ENCODE measurements at places on chromosomes 7 and 10. TPM values are rescaled to one million over a fixed set of nuclear protein-coding genes. Genes with fewer than 3 reads are reported as not detected.

The FBXO24 gene
- 0.67 TPM for total RNA-seq

The HOXA13 gene
- not detected for total RNA-seq

- DNase-seq = no peak
Measured at GRCh38 chr10:8279598-8279997, 225.1 kb downstream of the GATA3 start.

The ZNF487 gene
- 1.5 TPM for total RNA-seq

- no peak for DNase-seq
Measured at GRCh38 chr10:4529266-4529665, 296.7 kb upstream of the AKR1E2 start.

The CTAGE8 gene
- not detected for total RNA-seq

The SUN3 gene
- not detected for total RNA-seq

The SLC16A9 gene
- total RNA-seq = 9.3 TPM

The MYL10 gene
- not detected for total RNA-seq

DNA sequence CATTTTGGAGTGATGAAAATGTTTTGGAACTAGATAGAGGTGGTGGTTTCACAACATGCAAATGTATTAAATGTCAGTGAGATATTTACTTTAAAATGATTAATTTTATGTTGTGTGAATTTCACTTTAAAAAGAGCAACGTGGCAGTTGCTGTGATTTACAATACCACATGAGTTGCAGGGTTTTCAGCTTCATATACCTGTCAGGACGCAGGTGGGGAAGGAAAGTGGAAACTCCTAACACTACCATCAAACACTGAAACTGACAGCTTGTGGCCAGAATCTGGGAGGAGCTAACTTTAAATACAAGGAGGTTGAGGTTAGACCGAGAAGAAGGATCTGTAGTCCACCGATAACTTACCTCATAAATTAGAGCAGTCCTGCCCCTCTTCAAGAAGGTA, 168.9 kb upstream of the TMEM72 start:
- DNase-seq = no peak

- no peak for DNase-seq
Measured at GRCh38 chr7:129845178-129845971, 107.4 kb downstream of the UBE2H start.

GRCh38 chr10:126247446-126247975, 140.8 kb downstream of the ADAM12 start:
- no peak for DNase-seq

The LGI1 gene
- total RNA-seq = 1.2 TPM

DNA sequence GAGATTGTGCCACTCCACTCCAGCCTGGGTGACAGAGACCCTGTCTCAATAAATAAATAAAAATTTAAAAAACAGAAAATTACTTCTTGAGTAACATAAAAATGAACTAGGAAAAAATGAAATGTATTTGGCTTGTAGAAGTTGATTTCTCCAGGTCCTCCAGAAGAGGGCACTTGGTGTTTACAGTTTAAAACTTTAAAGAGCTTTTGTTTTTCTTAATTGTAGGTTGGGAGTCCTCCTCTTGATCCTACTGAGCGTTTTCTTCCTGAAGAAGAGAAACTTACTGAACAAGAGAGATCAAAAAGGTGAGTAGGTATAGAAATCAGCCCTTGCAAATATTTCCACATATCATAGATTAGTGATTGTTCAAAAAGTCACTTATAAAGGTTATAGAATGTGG, 16.2 kb downstream of the KIFBP start:
- DNase-seq = no peak

The ADAM22 gene
- total RNA-seq = 0.25 TPM

GRCh38 chr7:151706277-151707104, 170.4 kb downstream of the PRKAG2 start:
- no peak for DNase-seq

- DNase-seq = no peak
Measured at GRCh38 chr7:142384493-142384922, 126.7 kb upstream of the PRSS58 start.

The CYP2E1 gene
- total RNA-seq = 0.93 TPM

The CYP17A1 gene
- 1.0 TPM for total RNA-seq

DNA sequence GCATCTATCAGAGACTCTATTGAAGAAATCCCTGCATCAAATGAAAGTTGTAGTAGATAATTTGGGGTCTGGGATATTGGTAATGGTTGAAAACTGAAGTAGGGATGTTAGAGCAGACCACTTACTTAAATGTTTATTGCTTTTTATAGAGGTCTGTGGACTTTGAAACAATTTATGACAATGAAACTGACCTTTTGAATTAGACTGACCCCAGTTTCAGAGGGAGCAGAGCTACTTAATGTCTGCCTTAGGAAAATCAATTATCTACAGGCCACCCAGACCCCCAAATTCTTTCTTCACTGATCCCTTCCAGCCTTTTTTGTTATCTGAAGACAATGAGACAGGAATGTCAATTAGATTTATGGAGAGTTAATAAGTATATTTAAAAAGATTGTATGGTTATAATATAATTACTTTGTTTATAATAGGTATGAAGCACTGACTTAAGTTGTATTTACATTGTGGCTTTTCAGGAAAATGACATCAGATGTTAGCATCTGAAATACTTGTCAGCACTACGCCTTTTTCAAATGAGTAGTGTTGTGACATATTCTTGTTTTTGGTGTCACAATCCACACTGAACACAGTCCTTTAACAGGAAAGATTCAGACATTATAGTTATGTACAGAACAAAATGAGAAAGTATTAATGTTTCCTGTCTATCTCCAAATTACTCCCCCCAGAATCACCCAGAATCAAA, 13.9 kb downstream of the MGAM2 start:
- DNase-seq = no peak

GRCh38 chr10:77293773-77294172, 343.8 kb downstream of the KCNMA1 start:
- DNase-seq = no peak

The DMTF1 gene
- total RNA-seq = 35.3 TPM

The SPDYE3 gene
- not detected for total RNA-seq

DNA sequence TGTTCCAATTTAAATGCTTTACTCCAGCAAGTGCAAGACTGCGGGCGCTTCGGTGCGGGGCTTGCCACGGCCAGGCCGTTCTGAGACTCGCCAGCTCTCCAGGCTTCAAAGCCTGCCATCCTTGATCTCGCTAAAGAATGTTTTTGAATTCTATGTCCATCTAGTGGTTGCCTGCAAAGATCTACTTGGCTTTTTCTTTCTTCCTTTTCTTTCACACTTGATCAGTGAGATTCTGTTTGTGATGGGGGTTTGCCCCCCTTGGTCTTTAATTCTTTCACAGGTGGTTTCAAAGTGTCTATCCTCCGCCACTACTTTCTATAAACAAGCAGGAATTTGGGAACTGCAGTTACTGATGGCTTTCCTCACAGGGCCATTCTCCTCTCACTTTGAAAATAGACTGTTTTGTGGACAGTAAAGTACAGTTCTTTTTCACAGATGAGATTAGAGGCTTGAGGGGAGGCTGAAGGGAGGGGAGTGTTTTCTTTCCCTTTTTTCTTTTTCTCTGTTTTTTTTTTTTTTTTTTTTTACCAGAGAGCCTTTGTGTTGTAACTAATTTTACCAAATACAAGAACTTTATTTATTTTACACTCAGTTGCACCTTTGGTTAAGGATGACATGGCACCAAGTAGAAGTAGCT, 15.2 kb upstream of the FBXW4 start:
- no peak for DNase-seq

DNA sequence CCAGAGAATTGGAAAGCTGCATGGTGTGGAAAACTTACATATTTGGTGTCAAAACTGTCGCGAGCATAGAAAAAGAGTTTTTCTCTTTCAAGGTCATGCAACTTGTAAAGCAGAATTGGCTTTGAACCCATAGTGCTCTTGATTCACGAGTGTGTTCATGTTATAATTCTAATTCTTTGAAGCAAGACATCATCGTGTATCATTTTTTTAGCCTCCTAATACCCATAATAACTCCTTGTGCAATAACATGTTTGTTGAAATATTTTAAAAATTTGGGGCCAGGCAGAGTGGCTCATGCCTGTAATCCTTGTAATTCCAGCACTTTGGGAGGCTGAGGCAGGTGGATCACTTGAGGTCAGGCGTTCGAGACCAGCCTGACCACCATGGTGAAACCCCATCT, 4.2 kb downstream of the CCL24 start:
- DNase-seq = no peak

- no peak for DNase-seq
Measured at GRCh38 chr7:100803398-100804161, 23.7 kb downstream of the EPHB4 start.

DNA sequence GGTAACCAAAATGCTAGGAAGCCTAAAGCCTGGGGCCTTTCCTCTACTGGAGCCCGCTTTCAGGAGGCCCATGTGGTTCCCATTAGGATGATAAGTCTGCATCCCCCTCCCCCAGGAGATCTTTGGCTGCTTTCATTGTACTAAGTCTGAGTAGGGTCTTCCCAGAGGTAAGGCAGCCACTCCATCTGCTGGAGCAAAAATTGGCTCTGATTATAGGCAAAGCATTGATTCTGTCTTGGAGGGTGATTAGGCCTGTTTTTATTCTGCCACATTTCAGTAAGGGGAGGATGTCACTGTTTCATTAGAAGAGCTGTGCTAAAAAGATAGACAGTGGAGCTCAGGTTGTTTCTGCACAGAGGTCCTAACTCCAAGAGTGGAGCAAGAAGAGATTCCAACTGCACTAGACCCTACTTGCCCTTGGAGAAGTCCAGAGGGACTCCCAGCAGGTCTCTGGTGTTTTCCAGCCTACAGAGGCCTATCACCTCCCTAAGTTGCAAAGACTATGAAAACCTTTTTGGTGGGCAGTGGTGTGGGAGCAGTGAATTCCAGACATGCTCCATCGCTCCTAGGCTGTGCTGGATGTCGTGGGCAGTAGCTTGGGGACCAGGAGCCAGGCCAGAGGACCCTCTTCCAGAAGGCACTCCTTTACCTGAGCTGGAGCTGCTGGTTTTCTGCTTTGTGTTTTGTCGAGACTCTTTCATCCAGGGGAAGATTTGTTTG, 7.1 kb upstream of the HOXA2 start:
- DNase-seq = no peak

The CALHM1 gene
- total RNA-seq = not detected

DNA sequence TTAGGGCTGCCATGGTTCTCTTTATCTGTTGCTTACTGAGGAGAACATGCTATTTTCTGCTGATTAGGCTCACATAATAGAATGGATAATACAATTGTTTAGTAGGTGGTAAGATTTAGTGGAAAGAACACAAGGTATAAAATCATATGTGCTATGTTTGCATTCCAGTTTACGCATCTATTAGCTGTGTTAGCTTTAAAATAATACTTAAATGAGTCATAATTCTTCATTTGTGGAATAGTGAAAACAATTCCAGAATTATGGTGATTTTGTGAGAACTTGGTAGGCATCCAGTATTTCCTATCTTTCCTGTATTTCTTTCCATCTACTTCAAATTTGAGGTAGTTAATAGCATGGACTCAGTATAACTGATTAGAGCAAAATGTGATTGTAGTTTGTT, 1585.5 kb upstream of the LRRTM3 start:
- DNase-seq = no peak

GRCh38 chr7:37920305-37920848, at the start of gene EPDR1:
Gene EPDR1, plus strand, starts transcription at chr7:37920640. Its CDS starts 300 bp downstream, at chr7:37920940.
- DNase-seq = peak; percentile 52

The WAPL gene
- total RNA-seq = 37.9 TPM

DNA sequence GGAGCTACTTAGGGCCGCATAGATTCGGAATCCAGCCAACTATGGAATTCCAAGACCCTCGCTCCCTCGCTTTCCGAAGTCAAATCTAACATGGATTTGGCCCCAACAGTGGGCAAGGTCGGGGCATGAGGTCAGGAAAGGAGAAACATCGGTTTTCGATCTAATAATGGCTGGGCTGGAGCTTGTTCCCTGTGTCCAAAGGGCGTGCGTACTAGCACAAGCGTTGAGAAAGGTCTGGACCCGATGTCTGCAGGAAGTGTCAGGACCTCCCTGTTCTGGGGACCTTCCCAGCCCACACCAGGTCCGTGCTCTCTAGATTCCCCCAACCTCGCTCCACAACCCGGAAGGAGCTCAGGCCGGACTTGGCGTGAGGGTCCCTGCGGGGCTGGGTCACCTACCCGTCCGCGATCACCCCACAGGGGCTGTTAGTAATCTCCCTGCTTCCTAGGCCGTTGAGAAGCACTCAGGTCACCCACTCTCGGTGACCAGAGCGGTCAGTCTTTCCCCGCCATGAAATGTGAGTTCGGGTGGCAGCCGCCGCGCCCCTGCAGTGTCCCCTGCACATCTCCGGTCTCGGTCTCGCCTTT, 4.8 kb downstream of the FEZF1 start:
- no peak for DNase-seq

DNA sequence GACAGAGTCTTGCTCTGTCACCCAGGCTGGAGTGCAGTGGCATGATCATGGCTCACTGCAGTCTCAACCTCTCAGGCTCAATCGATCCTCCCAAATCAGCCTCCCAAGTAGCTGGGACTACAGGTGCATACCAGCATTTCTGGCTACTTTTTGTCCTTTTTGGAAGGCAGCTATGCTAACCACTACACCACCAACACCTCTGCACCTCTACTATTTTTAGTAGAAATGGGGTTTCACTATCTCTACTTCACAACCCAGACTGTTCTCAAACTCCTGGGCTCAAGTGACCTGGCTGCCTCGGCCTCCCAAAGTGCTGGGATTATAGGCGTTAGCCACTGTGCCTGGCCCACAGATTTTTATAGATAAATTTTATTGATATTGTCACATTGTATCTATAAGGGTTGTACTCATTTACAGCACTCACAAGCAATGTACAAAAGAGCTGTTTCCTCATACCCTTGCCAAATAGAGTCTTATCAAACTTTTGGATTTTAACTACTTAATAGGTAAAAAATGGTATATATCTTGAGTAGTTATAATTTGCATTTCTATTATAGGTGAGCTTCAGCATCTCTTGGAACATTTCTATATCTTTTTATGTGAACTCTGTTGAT, 23.7 kb downstream of the PRR15 start:
- DNase-seq = no peak

DNA sequence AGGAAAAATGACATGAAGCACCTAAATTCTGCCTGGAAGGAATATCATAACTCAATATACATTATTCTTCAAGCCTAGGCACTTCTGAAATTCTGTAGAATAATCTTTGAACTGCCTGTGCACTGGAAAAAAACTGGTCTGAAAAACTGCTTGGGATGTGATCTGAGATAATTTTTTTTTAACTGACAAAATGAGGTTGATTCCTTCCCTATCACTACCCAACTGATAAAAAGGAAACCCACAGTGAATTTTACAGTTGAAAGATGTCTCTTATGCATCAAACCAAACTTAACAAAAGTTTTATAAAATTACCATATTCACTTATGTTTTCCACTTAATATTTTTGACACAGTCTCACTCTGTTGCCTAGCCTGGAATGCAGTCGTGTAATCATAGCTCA, 67.2 kb upstream of the FAM133B start:
- no peak for DNase-seq

- no peak for DNase-seq
Measured at GRCh38 chr7:112052993-112053736, 153.0 kb downstream of the DOCK4 start.

The TMEM225B gene
- total RNA-seq = 0.17 TPM
